Muscle of leg (tissue), 16 donors: ENCODE measurements at places on chromosomes 11 and 22.

DNA sequence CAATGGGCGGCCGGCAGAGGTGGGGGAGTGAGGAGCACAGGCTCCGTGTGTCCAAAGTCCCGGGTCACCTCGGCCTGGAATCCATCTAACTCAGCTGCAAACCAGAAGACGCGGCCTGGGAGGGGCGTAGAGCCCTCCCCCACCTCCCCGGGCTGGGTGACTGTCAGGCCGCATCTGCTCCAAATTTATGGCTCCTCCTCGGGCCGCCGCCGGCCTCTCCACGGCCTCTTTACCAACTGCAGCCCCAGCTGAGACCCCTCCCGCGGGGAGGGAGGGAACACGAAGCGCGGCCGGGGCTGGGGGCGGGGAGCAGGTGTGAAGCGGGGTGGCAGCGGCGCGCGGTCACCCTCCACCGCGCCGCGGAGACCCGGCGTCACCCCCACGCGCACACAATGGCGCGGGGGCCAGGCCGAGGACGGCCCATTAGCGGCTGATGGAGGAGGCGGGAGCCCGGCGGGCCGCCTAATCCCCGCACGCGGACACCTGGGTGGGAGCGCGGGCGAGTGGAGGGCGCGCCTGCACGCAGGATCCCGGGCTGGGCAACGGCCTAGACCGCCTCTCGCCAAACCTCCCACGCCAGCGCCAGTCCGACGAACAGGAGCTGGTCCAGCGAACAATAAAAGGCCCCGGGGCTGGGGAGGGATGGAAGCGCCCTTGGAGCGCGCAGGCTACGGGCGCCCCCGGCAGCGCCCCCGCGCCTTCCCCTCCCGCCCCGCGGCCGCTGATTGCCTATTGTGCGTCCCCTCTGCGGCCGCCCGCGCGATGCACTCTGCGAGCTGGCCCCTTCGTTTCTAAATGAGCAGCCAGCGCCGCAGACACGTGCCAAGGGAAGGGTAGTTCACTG lies 25.9 kb upstream of the ROBO3 start:
- peak; percentile 24 for DNase-seq

- no peak for DNase-seq
Observed at GRCh38 chr22:49765951-49766350, 61.7 kb downstream of the BRD1 start.

GRCh38 chr11:63999349-64000025 lies 13.2 kb downstream of the OTUB1 start:
- peak; percentile 62 for DNase-seq

GRCh38 chr11:92505689-92506088 lies 281.1 kb downstream of the FAT3 start:
- no peak for DNase-seq

DNA sequence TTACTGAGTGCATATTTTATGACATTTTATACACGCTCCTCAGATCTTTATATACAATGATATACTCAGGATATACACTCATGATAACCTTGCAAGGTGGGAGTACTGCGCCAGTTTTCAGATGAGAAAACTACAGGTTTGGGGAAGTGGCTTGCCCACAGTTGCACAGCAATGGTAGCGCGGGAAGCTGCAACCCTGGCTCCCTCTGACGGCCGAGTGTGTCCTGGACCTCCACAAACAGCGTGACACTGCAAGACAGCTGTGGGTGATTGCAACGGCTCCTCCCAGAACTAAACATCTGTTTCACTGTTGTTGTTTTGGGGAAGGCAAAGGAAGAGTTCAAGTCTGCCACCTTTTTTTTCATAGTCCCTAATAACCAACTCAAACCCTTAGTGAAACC lies 47.0 kb downstream of the PACSIN2 start:
- DNase-seq, result peak; percentile 88

DNA sequence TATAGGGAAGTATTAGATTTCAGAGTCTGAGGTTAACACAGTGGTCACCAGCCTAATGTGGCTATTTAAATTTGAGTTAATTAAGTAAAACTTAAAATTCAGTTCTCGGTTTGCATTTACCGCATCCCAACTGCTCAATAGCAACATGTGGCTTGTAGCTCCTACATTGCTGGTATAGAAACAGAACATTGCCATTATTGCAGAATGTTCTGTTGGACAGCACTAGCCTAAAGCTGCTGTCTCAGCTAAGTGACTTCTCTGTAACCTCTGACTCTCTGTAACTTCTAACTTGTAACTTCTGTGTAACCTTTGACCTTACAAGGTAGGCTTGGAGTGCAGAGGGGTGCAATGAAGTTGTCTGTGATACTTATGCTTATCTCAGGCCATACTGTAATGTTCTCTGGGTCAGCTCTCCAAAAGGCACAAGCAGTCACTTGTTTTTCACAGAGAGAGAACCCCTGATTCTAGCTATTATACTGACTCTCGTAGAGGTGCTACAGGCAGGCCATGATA lies 78.7 kb downstream of the ZNRF3 start:
- DNase-seq, result no peak

- no peak for DNase-seq
Observed at GRCh38 chr11:22798901-22799300, 30.7 kb downstream of the SVIP start.

DNA sequence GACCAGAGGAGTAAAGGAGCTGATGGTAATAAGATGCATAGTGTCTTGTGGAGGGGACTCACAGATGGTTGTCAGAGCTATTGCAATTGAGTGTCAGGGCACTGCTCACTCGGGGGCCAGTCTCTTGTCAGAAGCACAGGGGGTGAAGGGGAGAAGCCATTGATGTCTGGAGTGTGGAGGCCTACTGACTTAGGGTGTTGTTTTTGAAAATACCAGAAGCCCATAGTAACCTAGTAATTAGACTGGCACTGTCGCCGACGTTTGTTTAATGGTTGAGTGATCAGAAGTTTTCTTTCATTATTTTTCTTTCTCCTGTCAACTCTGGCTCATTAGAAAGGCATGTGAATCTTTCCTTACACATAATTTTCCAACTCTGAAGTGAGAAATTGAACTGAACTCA lies 151.6 kb upstream of the TENM4 start:
- DNase-seq, result no peak
